Stimulated activated CD8-positive, alpha-beta memory T cell treated with anti-CD3 and anti-CD28 coated beads, Interleukin-15, amount 100 ng/mL, for 4 hours (primary cell): ENCODE measurements at places on chromosomes 1 and 21.

GRCh38 chr1:26583646-26584485, 54.3 kb downstream of the RPS6KA1 start:
- DNase-seq = no peak

DNA sequence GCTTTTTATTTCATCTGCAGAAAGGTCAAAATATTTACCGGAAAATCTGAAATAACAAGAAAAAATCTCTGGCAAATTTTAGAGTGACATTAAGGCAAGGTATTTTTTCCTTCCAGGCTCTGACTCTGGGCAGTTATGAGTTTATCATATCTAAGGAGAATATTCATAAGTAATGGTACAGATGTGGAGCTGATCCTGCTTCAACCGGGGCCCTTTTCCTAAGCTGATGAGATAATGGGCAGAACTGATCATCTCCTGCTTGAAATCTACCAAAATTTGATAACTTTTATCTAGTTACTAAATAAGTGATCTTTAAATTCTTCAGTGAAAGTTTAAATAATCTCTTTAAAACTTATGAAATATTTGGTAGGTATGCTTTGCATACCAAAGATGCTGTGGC, 211.6 kb downstream of the COL11A1 start:
- no peak for DNase-seq

- no peak for DNase-seq
These were observed 16.4 kb downstream of the KNCN start for GRCh38 chr1:46535063-46535462.

DNA sequence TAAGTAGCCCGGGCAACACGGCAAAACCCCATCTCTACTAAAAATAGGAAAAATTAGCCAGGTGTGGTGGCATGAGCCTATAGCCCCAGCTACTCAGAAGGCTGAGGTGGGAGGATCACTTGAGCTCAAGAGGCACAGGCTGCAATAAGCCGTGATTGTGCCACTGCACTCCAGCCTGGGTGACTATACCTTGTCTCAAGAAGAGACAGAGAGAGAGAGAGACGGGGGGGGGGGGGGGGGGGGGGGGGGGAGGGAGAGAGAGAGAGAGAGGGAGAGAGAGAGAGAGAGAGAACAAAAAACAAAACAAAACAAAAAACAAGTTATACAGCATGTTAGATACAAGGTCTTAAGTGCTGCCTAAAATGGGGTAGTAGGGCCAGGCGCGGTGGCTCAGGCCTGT, 77.8 kb upstream of the ZNF281 start:
- no peak for DNase-seq

- DNase-seq = no peak
These were observed 41.2 kb downstream of the DMAP1 start for GRCh38 chr1:44254392-44254910.

DNA sequence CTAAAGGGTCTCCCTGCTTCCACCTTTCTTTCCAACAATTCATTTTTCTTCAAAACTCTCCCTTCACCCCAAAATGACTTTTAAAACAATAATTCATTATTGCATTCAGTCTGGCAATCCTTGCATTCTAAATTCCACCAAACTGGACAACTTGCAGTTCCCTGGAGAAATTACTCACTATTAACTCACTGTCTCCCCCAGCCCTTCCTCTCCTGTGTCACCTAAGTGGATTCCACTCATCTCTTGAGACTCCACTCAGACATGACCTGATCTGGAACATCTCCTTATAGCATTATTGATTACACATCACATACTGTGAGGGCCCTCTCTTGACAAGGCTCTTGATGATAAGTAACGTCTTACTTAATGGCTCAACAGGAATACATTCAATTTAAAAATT, 257.1 kb downstream of the BRINP2 start:
- DNase-seq = no peak

GRCh38 chr21:34201001-34201400, 127.6 kb downstream of the MRPS6 start:
- no peak for DNase-seq

DNA sequence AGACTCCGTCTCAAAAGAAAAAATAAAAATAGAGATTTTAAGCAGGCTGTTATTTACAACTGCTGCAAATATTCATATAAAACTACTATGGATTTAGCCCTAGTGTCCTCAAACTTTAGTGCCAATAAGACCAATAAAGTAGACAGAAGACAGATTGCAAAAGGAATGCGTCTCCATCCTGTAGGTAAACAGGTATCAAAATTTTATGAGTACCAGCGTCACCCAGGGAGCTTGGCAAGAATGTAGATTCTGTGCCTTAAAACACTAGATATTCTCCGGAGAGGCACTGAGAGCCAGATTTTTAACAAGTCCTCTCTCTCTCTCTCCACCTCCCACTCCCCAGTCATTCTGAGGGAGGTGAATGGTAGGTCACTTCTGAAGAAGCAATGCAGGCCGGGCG, 18.4 kb downstream of the SMYD3 start:
- no peak for DNase-seq

DNA sequence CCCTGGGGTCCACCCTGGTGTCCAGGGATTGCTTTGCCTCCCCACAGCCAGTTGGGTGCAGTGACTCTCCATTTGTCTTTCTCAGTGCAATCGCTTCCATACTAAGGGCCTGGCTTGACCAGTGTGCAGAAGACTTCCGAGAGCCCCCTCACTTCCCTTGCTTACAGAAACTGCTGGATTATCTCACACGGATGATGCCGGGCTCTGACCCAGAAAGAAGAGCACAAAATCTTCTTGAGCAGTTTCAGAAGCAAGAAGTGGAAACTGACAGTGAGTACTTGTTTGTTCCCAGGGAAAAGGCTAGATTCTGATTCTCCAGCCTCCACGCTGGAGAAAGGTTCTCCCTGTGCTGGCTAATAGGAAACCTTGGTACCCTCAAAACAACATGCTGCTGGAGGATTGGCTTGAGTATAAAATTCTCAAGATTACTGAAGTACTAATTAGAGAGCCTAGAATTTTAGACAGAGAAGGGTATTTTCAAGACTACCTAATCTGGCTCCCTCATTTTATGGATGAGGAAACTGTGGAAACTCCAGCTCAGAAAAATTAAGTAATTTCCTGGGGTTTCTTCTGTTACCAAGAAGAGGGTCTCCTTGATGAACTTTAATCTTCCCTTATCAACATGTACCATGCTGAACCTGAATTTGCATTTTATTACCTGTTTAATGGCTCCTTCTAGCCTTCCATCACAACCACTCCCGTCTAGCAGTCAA, 75.8 kb downstream of the RGL1 start:
- DNase-seq = no peak

DNA sequence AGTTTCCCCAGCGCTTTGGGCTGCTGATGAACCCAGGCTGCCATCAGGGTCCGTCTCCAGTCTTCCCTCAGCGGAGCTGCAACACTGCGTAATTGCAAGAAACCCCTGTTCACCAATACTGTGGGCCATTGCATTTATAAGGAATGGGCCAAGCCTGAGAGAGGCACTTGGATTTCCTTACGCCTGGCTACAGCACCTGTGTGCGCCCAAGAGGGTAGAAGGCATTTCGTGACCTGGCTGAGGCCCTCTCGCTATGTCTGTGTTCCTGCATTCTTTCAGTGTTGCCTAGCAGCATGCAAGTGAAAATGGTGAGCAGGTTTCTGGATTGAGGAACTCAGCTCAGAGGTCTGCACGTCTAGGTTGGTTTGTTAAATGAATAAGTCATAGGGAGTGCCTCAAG, 12.0 kb upstream of the OR2W3 start:
- DNase-seq = no peak

DNA sequence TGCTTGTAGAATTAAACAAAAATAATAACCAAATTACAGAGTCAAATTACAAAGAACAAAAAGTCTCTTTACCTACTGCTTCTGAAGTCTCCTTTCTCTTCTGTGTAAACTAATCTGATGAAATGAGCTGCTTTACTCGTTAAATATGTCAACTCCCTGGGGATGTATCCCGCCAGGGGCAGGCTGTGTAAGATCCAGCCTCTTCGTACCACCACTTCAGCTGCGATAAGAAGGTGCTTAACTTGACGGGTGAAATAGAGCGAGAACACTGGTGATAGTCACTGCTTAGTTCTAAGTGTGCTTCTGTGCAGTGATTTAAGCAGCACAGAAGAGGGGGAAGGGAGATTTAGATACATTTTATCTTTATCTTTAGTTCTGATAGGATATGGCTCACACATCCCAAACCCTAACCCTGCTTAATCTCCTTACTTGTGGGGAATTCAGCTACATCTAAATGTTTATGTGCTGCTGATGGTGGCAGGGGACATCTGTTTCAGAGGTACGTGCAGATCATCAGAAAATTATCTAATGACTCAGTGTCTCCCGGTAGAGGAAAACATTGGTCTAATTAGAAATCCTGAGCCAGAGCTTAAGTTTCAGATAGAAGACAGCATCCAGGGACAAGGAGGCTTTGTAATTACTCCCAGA, 46.0 kb downstream of the RHOU start:
- no peak for DNase-seq

DNA sequence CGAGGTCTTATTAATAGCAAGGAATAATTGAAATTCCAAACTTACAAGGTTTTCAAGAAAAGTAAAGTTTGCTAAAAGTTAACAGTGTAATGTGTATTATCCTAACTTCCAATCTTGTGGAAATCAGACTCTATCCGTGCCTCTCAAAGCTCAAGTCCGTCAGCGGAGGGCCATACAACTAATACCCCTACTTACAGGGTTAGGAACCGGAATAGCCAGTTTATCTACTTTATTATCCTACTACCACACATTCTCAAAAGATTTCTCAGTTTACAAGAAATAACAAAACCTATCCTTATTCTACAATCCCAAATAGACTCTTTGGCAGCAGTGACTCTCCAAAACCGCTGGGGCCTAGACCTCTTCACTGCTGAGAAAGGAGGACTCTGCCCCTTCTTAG, 457.8 kb downstream of the PTPRC start:
- no peak for DNase-seq

DNA sequence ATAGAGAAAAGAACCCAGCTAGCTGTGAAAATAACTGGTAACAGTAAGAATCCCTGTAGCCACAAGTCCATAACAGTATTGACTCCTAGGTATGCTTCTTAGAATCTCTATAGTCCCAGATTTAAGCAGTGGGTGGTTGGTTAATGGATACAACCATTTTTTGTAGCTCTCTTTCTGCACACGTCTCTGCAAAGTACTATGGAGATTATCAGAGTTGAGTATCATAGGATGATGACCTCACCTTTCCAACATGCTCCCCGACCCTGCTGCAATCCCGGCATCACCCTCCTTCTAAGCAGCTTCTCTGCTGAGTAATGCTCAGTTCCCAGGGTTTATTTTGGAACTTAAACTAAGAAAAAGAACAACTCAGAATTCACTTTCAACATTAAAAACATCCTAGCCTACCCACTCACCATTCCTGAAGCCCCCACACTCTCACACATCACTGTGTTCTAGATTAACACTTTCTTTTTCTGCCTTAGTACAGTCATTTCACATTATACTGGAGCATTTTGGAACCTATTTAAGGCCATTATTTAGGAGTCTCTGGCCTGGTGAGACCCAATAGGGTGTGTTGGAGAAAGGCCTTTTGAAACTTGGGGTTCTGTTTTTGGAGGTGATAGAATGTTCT, 2.7 kb downstream of the MLLT11 start:
- DNase-seq = no peak

DNA sequence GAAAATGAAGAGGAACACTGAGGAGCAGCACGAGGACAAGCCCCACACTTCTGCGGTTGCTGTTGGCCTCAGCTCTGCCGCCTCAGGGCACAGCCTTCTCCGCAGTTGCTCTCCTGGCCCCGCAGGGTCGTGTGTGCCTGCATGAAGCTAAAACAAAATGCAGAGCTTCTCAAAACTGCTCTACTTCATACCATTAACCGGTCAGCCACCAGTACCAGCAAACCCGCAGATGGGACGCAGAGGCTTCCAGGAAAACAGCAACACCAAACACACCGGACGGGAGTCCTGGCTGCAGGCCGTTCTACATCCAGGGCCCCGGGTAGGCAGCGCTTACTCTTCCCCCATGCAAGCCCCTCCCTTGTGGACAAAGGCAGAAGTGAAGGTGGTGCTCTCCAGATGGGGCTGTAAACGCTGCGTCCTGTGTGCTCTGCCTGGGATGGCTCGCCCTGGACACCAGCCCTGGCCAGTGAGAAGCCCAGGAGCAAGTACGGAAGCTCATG, 7.1 kb upstream of the C1orf159 start:
- DNase-seq = no peak

DNA sequence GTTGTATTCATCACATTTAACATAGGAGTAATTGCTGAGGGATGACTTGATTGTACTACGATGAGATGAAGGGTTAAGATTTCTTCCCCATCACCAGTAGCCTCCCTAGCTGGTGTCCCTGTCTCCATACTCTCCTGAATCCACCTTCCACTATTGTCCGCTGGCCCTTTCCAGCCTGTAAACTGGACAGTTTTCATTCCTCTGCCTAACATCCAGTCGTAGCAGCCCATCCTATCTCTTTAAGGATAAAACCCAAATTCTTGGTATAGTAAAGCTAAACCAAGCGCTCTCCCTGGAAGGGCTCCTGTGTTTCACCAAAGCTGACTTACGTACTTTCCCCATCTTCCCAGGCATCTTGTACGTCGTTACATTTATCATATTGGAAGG, 670 bp downstream of the COX20 start:
- DNase-seq = no peak

GRCh38 chr1:204225841-204226735, 12.3 kb upstream of the GOLT1A start:
- no peak for DNase-seq

DNA sequence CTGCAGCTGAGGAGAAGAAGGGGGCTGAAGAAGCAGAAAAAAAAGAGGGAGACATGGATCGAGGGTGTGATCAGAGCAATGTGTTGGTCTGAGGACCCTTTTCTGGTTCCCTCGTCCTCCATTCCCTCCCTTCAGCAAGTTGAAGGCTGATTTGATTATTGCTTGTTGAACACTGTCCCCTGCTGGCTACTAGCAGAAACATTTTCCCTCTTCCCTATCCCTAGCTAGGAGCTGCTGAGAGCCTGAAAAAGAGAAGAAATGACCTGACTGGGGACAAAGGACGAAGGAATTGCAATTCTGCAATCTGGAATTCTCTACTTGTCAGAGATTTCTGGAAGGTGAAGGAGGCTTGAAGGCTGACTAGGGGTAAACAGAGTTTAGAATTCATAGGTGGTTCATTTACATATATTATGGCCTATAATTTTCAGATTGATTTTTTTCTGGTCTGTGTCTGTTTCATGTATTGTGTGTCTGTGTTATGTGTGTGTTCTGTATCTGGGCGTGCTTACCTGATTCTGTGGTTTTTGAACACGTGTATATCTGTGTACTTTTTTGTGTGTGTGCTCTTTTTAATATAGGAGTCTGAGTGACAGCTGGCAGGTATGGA, 9.8 kb downstream of the NHLH1 start:
- DNase-seq = no peak

- DNase-seq = no peak
These were observed 50.8 kb upstream of the FASLG start for GRCh38 chr1:172608098-172608601.
